ENCODE measurements at places on chromosomes 4 and X.

- no peak for DNase-seq
These were observed 68.5 kb downstream of the SPINK2 start for GRCh38 chr4:56752985-56753384.

DNA sequence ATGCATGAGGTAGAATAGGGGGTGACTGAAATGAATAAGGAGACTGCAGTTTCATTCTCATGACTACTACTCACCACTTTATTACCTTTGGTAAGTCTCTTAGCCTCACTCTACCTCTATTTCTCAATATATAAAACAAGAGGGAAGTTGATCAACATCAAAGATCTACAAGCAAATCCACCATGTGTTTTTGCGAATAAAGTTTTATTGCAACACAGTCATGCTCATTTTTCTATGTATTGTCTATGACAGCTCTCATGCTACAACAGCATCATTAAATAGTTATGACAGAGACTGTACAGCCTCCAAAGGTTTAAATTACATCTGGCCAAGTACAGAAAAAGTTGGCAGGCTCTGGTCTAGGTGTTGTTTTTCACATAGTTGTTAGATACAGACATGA is 72.6 kb upstream of the CPEB2 start:
- no peak for DNase-seq

DNA sequence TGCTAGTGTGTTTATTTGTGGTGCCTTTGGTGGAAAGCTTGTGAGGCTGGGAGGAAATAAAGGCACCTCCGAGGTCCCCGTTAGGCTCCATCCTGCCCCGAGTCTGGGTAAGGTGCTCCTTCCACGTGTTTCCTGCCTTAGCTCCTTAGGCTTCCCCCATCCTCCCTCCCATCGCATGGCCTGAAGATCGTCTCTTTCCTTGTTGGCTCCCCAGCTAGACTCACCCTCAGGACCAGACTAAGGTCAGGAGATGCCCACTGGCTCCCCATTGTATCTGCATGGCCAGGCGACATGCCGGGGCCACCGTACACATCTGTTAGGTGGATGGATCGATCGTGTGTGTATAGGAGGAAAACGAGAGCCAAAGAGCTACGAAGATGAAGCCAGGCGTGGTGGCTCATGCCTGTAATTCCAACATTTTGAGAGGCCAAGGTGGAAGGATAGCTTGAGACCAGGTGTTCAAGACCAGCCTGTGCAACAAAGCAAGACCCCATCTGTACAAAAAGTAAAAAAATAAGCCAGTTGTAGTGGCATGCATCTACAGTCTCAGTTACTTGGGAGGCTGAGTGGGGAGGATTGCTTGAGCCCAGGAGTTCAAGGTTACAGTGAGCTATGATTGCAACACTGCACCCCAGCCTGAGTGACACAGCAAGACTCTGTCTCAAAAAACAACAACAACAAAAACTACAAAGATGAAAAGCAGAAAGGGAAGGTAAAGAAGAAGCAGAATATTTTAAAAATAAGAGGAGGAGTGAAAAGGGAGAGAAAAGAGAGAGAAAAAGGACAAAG is 53.7 kb downstream of the SEPSECS start:
- no peak for DNase-seq

DNA sequence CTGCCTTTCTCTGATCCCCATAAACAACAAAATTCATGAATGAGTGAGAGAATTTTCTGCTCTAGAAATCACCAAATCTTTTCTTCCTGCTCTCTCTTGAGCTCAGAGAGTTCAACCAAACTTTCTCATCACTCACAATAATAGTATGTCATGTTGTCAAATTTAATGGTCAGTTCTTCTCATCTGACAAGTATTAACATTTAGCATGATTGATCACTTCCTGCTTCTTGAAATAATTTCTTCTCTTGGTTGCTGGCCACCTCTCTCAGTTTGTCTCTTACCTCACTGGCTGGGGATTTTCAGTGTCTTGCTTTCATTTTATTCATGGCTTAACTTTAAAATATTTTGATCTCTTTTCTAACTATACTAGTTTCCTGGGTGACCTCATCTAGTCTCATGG is 25.5 kb upstream of the FGF5 start:
- no peak for DNase-seq

- DNase-seq = no peak
These were observed 322.5 kb upstream of the GATB start for GRCh38 chr4:152083338-152083737.

DNA sequence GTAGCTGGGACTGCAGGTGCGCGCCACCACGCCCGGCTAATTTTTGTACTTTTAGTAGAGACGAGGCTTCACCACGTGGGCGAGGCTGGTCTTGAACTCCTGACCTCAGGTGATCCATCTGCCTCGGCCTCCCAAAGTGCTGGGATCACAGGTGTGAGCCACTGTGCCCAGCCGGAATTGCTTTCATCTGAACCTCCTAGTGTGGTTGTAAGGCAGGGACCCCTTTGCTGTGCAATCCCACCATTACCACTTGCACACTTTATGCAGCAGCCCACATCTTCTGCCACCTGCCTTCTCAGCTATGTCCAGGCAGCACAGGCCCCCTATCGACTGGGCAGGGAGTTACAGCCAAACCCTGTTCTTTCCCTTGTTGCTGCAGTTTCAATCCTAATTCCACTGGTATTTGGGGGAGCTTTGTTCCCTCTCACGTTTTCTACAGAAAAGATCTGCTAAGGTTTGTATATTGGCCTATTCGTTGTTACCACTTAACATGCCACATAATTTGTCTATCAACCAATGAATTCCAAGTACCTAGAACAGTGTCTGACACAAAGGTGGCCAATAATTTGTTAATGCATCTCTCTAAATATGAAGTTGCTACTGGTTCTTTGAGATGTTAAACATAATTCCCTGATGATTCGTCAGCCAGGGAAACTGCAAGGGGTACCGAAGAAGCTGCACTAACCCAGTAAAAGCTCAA is 6.5 kb downstream of the RPL39 start:
- no peak for DNase-seq

DNA sequence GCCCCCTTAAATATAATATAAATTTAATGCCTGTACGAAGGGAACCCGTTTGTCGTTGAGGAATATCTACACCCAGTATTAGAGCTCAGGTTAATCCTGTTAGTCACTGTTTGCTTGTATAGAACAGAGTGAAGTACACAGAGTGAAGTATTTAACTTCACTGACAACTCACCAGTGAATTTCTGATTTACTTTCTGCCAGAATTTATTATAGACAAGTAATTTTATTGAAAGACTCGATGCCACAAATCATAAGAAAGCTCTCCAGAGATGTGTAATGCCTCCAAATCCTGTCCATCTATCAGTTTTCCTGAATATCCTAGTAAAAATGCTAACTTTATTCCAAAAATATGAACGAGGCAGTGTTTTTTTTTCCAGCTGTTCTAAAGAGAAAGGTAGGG is 1.6 kb downstream of the GAB1 start:
- no peak for DNase-seq

All from C1 segment of cervical spinal cord (tissue), 14 donors.